AG08395 (cell line): ENCODE measurements at places on chromosomes 3 and 15.

- DNase-seq = no peak
These were observed 167.1 kb downstream of the CACNA1D start for GRCh38 chr3:53661480-53661879.

DNA sequence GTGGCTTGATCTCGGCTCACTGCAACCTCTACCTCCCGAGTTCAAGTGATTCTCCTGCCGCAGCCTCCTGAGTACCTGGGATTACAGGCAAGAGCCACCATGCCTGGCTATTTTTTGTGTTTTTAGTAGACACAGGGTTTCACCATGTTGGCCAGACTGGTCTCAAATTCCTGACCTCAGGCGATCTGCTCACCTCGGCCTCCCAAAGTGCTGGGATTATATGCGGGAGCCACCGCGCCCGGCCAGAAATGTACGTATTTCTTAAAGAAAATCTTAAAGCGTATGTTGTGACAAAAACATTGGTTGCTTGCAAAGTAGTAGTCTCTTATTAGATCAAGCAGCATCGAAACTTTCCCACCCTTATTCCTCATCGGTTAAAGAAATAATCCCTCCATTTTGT lies 748.9 kb upstream of the NR2F2 start:
- DNase-seq = no peak

- DNase-seq = no peak
These were observed 12.2 kb downstream of the XIRP1 start for GRCh38 chr3:39180183-39180545.

DNA sequence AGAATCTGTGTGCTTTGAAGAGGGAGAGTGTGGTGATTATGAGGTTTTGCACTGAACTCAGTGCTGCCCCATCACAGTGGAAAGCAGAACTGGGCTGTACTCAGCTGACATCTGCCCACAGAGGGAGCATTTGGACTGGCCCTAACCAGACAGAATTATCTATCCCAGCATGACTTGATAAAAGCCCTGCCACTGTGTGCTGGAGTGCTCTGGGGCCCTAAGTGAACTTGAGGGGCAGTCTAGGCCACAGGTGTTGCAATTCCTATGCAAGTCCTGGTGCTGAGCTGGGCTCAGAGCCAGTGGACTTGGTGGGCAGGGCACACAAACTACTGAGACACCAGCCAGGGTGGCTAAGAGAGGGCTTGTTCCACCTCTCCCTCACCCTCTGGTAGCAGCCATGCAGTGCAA lies 269.2 kb upstream of the CTNNB1 start:
- DNase-seq = no peak

DNA sequence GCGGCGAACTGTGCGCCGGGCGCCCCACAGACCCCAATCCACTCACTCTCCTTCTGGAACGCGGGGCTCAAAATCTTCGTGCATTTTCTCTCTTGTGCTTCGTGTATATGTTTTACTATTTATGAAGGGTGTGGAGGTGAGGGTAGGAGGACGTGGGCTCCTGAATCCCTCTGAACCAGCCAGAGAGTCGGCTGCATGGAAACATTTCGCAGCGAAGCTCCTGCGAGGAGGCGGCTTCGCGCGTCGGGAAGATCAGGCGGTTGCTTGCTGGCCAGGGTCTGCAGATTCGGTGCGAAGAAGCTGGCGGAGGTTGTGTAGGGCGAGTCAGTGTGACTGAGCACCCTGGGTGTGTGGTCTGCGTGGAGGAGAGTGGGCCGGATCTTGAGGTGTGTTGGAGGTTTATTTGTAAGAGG lies 1.1 kb downstream of the CNTN4 start:
- DNase-seq = no peak

GRCh38 chr3:16211176-16211904 lies 36.9 kb downstream of the GALNT15 start:
- peak; percentile 53 for DNase-seq
